ENCODE measurements at places on chromosomes 11 and 22.

DNA sequence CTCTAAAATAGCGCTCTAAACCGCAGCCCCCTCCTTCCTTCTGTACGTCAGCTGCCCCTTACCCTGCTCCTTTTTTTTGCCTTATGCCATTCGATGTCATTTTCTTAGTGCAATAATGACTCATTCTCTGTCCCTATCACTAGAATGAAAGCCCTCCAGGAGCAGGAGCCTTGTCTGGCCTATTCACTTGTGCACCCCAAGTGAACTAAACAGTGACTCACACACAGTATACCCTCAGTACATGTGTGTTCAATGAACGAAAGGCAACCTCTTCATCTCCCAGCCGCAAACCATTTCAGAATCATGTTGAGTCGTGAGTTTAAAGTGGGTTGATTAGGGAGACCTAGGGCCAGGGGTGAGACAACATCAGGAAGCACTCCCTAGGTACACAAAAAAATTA lies 50.7 kb upstream of the SPATA19 start:
- DNase-seq: no peak
- no peak overlapping the region for H3K4me3 ChIP-seq
- H3K36me3 ChIP-seq: no peaks in the 10 kb centered on the region
- H3K4me1 ChIP-seq: no peaks in the 10 kb centered on the region
- no peaks in the 10 kb centered on the region for H3K27me3 ChIP-seq

DNA sequence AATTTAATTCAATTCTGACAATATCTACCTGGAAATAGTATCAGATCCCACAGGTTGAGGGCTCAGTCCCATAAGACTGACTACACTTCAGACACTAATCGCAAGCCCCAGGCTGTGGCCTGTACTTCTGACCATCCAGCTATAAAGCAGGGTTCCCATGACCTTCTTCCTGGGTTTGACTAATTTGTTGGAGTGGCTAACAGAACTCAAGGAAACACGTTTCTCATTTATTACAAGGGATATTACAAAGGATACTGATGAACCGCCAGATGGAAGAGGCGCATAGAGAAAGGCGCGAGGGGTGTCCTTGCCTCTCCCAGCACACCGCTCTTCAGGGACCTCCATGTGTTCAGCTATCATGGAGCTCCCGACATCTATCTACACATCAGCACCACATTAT lies 13.7 kb downstream of the CLTCL1 start:
- H3K27me3 ChIP-seq: no peaks in the 10 kb centered on the region
- H3K36me3 ChIP-seq: no peaks in the 10 kb centered on the region
- no peak for DNase-seq
- no peaks in the 10 kb centered on the region for H3K4me1 ChIP-seq
- H3K4me3 ChIP-seq: no peak overlapping the region

DNA sequence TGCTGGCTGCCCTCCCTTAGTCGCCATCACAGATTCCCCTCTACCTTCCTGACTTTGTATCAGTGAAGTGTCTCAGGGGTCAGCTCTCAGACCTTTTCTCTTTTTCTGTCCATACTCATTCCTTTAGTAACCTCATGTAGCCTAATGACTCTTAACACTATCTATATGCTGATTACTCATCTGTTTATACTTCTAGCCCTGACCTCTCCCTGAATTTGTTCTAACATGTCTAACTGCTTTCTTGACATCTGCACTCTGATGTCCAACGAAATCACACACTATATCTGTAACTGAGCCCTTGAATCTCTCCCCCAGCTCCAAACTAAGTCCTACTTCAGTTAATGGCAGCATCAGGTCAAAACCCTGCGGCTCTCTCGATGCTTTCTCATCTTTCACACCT lies 135.8 kb upstream of the TIMP3 start:
- no peaks in the 10 kb centered on the region for H3K36me3 ChIP-seq
- no peak for DNase-seq
- H3K4me3 ChIP-seq: no peak overlapping the region
- no peak overlapping the region for H3K27ac ChIP-seq
- no peaks in the 10 kb centered on the region for H3K4me1 ChIP-seq

DNA sequence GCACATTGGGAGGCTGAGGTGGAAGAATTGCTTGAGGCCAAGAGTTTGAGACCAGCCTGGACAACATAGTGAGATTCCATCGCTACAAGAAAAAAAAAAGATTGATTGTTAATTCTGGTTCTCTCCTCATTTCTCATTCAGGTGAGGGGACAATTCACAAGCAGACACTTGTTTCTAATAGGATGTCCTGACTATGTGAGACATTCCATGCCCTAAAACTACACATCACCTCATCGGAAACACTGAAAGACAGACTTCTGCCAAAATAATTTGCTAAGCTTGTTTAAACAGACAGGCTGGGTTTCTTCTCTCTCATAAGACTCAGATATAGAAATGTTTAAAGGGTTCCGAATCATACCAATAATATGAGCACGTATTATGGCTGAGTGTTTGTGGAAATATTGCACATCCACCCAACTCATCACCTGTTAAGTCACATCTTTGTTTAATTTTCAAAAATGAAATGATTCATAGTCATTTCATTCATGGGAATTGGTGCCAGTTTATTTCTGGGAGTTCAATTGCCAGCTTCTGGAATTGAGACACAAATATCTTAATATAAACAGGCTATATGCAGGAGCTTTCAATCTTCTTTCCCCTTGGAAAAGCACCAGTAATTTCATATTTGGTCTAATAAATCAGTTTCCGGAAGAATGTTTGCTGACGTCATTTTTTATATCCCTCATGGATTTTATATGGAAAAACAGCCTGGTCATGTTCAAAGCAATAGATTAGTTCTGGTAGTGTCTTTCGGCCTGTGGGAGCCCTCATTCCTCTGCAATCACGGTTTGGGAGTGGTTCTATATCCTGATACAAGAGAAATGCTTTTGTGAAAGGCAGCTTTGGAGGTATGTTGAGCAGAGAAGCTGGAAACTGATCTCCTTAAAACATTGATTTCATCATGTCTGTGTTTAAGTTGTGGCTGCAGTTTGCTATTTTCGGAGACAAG lies 87.0 kb downstream of the BDNF start:
- no peaks in the 10 kb centered on the region for H3K4me1 ChIP-seq
- no peak for DNase-seq
- H3K36me3 ChIP-seq: no peaks in the 10 kb centered on the region
- H3K4me3 ChIP-seq: no peak overlapping the region
- no peak overlapping the region for H3K27ac ChIP-seq

DNA sequence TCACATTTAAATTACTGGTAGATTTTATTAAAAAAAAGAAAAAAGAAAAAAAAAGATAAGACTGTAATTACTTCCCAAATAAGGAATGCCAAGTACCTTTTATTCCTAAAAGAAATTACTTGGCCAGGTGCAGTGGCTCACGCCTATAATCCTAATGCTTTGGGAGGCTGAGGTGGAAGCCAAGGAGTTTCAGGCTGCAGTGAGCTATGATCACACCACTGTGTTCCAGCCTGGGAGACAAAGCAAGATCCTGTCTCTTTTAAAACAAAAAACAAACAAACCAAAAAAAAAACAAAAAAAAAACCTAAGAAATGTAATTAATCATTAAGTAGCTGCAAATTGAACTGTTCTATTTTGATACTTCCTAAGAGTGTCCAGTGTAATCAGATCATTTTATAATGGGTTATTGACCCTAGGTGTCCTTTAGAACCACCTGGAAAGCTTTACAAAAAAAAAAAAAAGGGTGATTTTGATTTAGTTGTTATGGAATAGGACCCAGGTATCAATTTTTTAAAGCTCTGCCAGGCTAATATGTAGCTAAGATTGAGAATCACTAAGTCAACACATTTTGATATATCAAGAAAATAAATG lies 10.8 kb downstream of the LIN7C start:
- H3K4me1 ChIP-seq: no peaks in the 10 kb centered on the region
- no peak overlapping the region for H3K27ac ChIP-seq
- DNase-seq: no peak

- no peak overlapping the region for H3K27ac ChIP-seq
- no peak overlapping the region for H3K4me3 ChIP-seq
- no peaks in the 10 kb centered on the region for H3K4me1 ChIP-seq
These were observed 53.7 kb downstream of the CDON start for GRCh38 chr11:126008956-126009355.

GRCh38 chr11:79045018-79045799 lies 395.6 kb downstream of the TENM4 start:
- H3K4me1 ChIP-seq: no peaks in the 10 kb centered on the region
- H3K27me3 ChIP-seq: peaks cover 8% of the 10 kb centered on the region
- no peaks in the 10 kb centered on the region for H3K36me3 ChIP-seq
- no peak overlapping the region for H3K4me3 ChIP-seq

GRCh38 chr22:35452351-35452781 lies 52.4 kb downstream of the MCM5 start:
- H3K4me3 ChIP-seq: no peak overlapping the region
- H3K36me3 ChIP-seq: peaks cover 11% of the 10 kb centered on the region
- DNase-seq: no peak
- no peaks in the 10 kb centered on the region for H3K27me3 ChIP-seq

GRCh38 chr11:130219148-130219547 lies 59.6 kb downstream of the ST14 start:
- no peaks in the 10 kb centered on the region for H3K27me3 ChIP-seq
- no peak overlapping the region for H3K27ac ChIP-seq
- no peak for DNase-seq

GRCh38 chr22:46923394-46923793 lies 160.9 kb downstream of the TBC1D22A start:
- peaks cover 8% of the 10 kb centered on the region for H3K36me3 ChIP-seq
- no peaks in the 10 kb centered on the region for H3K27me3 ChIP-seq
- no peak overlapping the region for H3K4me3 ChIP-seq
- no peaks in the 10 kb centered on the region for H3K4me1 ChIP-seq
- no peak for DNase-seq

GRCh38 chr11:8567602-8568198 lies 26.3 kb downstream of the STK33 start:
- H3K27ac ChIP-seq: no peak overlapping the region
- no peak overlapping the region for H3K4me3 ChIP-seq
- no peaks in the 10 kb centered on the region for H3K27me3 ChIP-seq
- DNase-seq: no peak
- no peaks in the 10 kb centered on the region for H3K36me3 ChIP-seq

Measured in CD14-positive monocyte (primary cell).